ENCODE measurements at places on chromosomes 12 and 14.

DNA sequence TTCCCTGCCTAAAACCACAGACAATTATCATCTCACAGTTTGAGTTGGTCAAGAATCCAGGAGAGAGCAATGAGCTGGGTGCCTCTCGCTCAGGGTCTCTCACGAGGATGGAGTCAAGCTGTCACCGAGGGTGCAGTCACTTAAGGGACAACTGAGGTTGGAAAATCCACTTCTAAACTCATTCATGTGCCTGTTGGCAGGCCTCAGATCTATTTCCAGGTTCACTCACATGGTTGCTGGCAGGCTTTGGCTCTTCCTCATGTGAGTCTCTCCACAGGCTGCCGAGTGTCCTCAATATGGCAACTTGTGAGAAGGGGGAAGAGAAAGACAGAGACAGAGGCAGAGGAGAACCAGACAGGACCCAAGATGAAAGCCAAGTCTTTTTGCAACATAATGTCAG is 10.5 kb upstream of the OR10P1 start:
- no peak for DNase-seq

DNA sequence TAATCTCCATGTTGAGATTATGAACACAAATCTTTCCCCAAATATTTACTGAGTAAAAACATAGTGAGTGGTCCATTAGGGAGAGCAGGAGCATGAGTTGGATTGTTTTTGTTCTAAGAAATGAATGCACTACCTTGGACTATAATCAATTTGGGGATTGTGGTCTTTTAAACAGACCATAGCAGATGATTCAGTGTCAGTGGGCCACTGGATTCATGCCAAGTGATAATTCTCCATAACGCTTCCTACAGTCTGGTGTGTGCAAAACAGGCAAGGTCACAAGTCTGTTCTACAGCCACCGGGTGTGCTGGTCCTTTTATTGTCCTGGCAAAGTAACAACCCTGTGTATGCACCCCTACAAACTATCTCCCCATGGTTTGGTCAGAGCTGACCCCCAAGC is 266.3 kb downstream of the APAF1 start:
- no peak for DNase-seq

GRCh38 chr14:53882684-53883083 is 73.9 kb downstream of the BMP4 start:
- DNase-seq: no peak

GRCh38 chr12:16789204-16789790 is 183.3 kb upstream of the LMO3 start:
- no peak for DNase-seq

DNA sequence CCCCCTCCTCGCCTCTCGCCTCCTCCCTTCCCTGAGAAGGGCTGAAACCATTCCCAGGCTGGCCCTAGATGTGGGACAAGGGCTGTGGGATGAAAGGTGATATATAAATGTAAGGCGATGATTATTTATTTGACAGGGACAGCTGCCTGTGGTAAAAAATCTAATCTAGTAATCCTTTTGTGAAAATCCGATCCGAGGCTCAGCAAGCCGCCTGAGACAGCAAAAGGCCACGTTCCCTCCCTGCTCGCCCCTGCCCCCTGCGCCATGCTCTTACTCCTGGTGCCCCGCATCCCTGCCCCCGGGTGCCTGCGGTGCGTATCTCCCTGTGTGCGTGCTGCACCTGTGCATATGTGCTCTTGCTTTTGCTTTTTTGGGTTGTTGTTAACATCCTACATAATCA is 65.2 kb downstream of the TSPAN9 start:
- DNase-seq: no peak

- DNase-seq: no peak
These were observed 33.8 kb upstream of the SLC25A3 start for GRCh38 chr12:98559666-98560065.
